ENCODE measurements at places on chromosomes 5 and 9.

- no peak for DNase-seq
Measured at GRCh38 chr5:52818360-52818759, 30.6 kb downstream of the ITGA1 start.

- no peak for DNase-seq
Measured at GRCh38 chr9:109537288-109537687, 39.2 kb upstream of the PTPN3 start.

- no peak for DNase-seq
Measured at GRCh38 chr5:122264610-122265009, 47.4 kb upstream of the SNCAIP start.

GRCh38 chr5:14396737-14397136, 184.9 kb upstream of the OTULINL start:
- DNase-seq: no peak

DNA sequence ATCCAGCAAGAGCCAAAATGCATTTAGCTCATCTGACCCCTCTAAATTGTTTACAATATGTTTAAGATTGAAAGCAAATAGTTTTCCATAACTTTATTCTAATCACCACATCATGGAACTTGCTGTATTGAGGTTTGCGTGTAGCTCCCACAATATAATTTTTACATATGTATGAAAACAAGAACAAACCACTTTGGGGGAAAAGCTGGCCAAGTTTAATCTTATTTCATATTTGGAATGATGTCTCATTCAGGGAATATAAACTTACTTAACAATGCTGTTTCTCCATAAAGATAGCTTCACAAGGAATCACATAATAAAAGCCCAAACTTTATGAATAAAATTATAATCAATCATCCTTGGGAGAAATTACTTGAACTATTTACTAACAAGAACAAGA, 194.6 kb upstream of the PCSK5 start:
- DNase-seq: no peak

DNA sequence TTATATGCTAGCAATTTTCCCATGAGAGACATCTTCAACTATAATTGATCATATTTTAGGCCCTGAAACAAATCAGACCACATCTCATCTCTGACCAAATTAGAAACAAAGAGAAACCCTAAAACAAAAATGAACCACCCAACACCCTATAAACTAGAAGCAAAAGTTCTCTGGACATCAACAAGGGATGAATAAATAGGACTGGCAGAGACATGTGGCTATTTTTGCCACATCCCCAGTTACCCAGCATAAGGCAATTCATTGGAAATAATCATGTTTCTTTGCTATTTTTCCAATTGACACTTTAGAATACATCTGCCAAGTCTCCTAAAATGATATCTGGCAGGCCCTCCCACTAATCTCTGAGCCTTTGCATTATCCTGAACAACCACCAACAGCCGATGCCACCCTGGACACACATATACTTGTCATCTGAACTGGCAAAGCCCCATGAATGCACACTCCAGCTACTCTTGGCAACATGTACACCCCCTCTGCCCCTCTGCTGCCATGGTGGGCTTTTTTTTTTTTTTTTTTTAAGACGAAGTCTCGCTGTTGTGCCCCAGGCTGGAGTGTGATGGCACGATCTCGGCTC, 53.5 kb upstream of the EQTN start:
- no peak for DNase-seq

DNA sequence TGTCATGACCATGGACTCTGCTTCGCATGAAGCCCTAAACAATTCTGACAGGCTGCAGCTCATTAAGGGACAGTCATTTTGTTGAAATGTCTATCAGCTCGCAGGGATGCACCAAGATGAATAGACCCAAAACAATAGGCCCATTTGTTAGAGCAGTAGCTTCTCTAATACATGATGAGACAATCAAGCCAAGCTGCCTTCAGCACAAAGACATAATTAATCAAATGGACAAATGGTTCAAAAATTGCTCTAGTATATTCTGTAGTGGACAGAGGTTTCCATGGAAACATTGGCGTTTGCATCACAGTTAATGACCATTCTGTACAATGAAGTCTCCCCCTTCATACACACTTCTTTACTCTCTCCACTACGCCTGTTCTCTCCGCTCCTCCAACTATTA, 274.6 kb downstream of the ANXA1 start:
- no peak for DNase-seq

- no peak for DNase-seq
Measured at GRCh38 chr5:28404363-28405071, 1366.1 kb upstream of the CDH9 start.

DNA sequence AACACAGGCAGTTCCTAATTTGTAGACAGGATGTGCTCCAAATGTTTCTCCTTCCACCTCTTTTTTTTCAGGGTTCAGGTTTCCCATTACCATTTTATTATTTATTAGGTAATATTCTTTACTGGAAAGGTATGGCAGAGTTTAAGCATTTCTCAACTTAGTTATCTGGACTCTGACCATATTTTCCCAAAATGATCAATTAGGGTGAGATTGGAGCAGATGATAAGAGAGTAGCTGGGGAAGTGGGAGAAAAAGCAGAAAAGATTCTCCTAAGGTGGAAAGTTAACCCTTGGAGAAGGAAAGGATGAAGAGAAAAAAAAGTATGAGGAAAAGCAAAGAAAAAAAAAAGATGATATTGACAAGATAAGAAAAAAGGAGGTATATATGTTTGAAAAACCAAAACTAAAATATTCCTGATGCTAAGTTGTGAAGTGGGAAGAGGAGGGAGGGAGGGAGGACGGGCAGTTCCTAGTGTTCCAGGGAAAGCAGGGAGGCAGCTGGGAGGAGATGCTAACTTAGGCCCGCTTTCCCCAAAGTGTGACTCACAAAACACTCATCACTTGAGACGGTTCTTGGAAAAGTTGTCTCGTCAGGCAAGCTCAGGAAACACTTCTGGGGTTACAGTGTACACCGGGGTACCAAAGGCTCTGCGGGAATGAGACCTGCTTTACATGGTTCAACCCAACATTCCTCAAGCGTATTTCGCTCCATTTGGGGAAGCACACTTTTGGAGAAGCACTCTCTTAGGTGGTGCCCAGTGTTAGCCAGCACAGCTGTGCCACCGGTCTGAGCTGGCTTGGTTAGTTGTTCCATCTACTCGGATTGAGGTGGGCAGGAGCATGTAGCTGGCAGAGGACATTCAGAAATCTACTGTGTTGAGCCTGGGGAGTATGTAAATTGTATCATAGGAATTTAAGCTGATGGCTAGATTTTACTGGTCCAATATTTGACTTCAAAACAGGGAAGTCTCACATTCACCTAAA, 35.1 kb downstream of the B4GALT1 start:
- DNase-seq: peak; percentile 57

GRCh38 chr9:13053504-13053903, 226.0 kb downstream of the MPDZ start:
- no peak for DNase-seq

DNA sequence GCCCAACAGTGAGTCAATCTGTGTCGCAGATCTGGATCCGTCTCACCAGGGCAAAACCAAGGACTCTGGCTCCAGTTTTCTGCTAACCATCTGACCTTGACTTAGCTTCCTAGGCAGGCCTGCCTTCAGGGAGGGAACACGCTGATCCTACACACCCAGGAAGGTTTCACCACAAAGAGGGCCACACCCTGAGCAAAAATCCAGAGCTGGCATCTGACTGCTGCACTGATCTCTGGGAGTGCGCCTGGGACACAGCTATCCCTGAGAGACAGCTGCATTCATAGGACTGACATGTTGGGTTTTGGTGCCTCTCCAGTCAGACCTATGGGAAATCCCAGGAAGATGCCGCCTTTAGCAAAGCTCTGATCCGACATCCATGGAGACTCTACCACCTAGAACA, 47.5 kb downstream of the CDK5RAP2 start:
- no peak for DNase-seq

- no peak for DNase-seq
Measured at GRCh38 chr5:83562791-83563557, 91.4 kb downstream of the VCAN start.

DNA sequence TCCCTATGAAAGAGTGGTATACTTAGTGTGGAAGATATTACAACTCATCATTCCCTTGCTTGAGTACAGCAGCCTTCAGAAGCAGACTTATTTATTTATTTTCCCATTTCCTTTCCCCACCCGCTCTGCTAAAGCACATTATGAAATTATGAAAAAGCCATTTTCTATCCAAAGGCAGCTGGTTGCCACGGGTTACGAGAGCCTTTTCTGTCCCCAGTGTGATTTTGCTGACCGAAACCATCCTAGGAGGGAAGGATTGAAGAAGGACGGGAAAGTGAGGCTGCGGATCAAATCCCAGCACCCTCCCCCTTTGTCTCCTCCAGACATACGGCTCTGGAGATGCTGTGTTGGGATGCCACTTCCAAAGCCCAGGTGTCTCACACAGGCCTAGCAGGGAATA, 246.9 kb downstream of the TLR4 start:
- no peak for DNase-seq

GRCh38 chr5:84260939-84261338, 123.7 kb downstream of the EDIL3 start:
- DNase-seq: no peak

GRCh38 chr9:34384368-34385165, 7.9 kb upstream of the MYORG start:
- no peak for DNase-seq

- no peak for DNase-seq
Measured at GRCh38 chr9:128124451-128124850, 3.1 kb downstream of the PTGES2 start.

GRCh38 chr5:1325191-1325741, 19.6 kb downstream of the CLPTM1L start:
- no peak for DNase-seq

DNA sequence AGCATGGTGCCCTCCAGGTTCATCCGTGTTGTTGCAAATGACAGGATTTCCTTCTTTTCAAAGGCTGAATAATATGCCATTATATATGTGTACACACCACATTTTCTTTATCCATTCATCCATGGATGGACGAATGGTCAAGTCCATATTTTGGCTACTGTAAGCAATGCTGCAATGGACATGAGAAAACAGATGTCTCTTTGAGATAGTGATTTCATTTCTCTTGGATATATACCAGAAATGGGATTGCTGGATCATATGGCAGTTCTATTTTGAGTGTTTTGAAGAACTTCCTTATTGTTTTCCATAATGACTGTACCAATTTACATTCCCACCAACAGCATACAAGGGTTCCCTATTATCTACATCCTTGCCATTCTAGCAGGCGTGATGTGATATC, 67.9 kb downstream of the TEK start:
- DNase-seq: no peak

GRCh38 chr5:113824307-113824706, 310.8 kb downstream of the YTHDC2 start:
- DNase-seq: no peak

- DNase-seq: no peak
Measured at GRCh38 chr9:127972236-127972871, 8.4 kb downstream of the EEIG1 start.

DNA sequence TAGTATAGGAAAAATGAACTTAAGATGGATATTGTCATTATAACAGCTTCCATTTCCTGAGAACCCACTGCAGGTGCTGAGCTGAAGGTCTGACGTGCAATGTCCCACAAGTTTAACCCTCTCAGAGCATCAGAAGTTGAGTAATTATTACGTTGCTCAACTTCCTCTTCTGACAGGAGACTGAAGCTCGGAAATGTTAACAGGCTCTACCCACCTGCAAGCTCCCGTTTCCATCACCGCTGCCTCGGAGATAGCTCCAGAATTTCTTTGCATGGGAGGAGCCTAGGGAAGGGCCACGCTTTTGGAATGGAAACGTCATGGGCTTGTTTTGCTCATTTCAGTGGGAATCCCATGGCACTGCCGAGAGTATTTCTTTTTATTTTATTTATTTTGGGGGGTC, 1.0 kb upstream of the NTMT1 start:
- no peak for DNase-seq

GRCh38 chr5:149439899-149440542, 60.9 kb upstream of the IL17B start:
- no peak for DNase-seq

DNA sequence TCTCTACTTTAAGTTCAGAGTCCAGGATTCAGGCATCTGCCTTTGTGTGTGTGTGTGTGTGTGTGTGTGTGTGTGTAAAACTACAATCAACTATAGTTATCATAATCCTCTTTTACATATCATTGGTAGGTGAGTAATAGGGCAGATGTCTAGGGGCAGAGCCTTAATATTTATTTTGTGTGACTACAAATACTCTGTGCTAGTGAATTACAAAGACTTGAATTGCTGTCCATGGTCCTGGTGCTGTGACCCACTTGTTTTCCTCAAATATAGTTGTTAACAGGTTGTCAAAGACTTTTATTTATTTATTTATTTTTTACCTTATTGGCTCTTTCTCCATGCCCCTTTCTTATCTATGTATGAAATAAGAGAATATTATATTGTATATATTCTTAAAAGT, 196.8 kb downstream of the ANXA1 start:
- no peak for DNase-seq

- DNase-seq: no peak
Measured at GRCh38 chr9:9612755-9613154, 1000.0 kb downstream of the PTPRD start.

- DNase-seq: no peak
Measured at GRCh38 chr5:142486020-142486419, 161.2 kb upstream of the SPRY4 start.

DNA sequence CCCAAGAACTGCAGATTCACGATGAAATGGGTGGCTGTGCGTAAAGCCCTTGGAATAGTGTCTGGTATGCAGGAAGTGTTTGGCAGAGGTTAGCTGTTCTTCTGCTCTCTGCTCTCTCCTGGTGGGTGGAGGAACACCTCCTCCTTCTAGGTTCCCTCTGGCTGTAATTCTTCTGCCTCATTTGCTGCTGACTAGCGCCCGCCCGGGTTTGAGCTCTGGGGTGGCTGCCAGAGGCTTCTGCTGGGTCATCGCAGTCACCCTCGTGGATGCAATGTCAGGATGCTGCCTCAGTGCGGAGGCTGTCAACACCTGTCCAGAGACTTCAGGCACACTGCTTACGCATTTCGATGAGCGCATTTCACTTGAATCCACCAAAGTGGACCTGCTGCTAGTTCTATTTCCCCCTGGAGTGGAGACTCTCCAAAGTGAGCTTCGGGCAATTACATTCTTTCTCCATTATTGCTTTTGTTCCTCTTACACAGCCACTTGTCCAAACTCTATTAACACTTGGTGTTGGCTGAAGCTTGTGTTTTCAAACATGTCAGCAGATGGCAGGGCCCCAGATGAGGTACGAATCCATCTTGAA, 11.7 kb downstream of the DOCK2 start:
- no peak for DNase-seq

DNA sequence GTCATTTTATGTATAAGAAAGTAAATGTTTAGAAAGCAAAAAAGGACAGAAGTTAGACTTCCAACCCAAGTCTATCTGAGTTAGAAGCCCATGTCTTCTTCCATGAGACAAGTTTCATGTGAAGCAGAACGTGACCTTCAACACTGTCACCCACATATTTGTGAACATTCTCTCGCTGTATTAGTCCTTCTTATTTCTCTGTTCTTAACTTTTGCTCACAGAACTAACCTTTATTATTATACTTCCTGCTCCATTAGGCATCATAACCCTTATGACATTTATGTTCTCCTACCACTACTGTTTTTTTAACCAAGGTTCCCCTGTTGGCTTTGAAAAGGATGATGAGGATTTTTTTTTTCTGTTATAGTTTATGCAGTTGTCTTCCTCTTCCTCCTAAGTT, 238.8 kb downstream of the ZNF608 start:
- DNase-seq: no peak

- DNase-seq: no peak
Measured at GRCh38 chr9:108316066-108316465, 539.7 kb downstream of the ACTL7B start.

Measured in fibroblast of skin of left quadriceps (primary cell).